Astrocyte of the cerebellum (primary cell): ENCODE measurements at places on chromosomes 7 and 10.

- DNase-seq, result no peak
These were observed 142.5 kb downstream of the ACTR3B start for GRCh38 chr7:152902054-152902453.

- no peak for DNase-seq
These were observed 158.2 kb downstream of the SPAG6 start for GRCh38 chr10:22503315-22504088.

GRCh38 chr7:75804004-75804403 lies 9.6 kb downstream of the CCL24 start:
- DNase-seq, result no peak

- DNase-seq, result peak; percentile 69
These were observed 9.4 kb upstream of the GET4 start for GRCh38 chr7:867001-867405.

- peak; percentile 22 for DNase-seq
These were observed 3.8 kb upstream of the GTF2IRD1 start for GRCh38 chr7:74449809-74450397.

- DNase-seq, result no peak
These were observed 8.9 kb upstream of the GJC3 start for GRCh38 chr7:99938296-99938695.

GRCh38 chr7:14717816-14718215 lies 184.7 kb downstream of the DGKB start:
- peak; percentile 26 for DNase-seq

DNA sequence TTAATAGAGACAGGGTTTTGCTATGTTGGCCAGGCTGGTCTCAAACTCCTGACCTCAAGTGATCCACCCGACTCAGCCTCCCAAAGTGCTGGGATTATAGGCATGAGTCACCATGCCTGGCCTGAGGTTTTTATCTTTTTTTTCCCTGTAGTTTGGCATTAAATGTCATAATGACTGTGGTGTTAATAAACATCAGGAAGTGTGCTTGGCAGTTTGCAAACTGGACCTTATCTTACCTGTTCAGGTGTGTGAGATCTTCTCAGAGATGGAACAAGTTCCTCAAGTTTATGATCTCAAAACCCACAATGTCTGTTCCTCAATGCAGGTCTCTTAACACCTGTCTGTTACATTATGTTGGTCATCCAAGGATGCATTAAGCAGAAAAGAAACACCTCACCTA lies 80.0 kb downstream of the ARID5B start:
- no peak for DNase-seq
